ENCODE measurements at places on chromosomes 13 and 19. TPM values are rescaled to one million over a fixed set of nuclear protein-coding genes. Genes with fewer than 3 reads are reported as not detected.

GRCh38 chr13:26628706-26629105, 71.2 kb downstream of the WASF3 start:
- DNase-seq, result no peak

DNA sequence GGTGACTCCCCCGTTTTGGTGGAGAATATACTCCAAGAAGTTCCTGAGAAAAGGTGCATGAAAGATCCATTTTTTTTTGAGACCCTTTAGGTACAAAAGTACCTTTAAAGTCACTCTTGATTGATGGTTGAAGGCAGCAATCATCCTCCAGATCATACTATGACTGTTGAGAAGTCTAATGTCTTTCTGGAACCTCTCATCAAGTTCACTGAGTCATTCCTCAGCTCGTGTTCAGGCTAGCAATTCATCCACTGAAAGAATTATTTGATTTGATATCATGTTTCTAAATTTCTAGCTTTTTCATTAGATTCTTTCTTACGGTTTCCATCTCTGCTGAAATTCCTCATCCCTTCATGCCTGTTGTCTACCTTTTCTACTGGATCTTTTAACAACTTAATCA, 65.1 kb upstream of the GJB6 start:
- DNase-seq, result no peak

The ZSCAN4 gene
- polyA plus RNA-seq, result not detected

DNA sequence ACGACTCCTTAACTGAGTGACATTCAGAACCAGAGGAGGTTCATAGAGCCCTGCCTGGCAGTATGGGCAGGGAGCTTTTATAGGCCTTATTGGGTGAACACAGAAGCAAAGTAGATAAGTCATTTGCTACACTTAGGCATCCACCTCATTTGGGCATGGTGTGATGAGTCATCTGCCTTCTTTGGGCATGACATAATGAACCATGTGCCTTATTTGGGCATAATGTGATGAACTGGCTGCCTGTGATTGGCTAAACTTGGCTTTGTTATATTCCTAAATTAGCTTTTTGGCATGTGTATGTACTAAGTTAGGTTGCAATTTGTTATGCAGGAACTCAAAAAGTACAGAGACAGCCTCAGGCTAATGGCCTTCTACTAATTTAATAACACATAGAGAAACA, 2210.2 kb upstream of the PCDH20 start:
- DNase-seq, result no peak

The LRRC4B gene
- polyA plus RNA-seq, result 15.7 TPM

GRCh38 chr13:27000686-27001085, 170.9 kb downstream of the USP12 start:
- no peak for DNase-seq

The SOX1 gene
- polyA plus RNA-seq, result not detected

DNA sequence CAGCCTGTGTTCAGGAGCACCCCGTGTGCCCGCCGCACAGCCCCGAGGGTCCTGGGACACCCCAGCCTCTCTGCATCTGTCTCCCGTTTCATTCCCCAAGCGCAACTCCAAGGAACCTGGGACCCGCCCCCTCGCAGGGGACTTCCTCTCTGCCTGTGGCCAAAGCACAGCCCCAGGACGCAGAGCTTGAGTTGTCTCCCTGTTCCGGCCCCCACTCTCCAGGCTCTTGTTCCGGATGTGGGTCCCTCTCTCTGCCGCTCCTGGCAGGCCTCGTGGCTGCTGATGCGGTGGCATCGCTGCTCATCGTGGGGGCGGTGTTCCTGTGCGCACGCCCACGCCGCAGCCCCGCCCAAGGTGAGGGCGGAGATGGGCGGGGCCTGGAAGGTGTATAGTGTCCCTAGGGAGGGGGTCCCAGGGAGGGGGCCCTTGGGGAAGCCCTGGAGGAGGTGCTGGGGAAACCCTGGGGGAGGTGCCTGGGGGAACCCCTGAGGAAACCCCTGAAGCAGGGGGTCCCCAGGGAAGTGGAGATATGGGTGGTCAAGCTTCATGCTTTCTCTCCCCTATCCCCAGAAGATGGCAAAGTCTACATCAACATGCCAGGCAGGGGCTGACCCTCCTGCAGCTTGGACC, 1.3 kb downstream of the HCST start:
- no peak for DNase-seq

DNA sequence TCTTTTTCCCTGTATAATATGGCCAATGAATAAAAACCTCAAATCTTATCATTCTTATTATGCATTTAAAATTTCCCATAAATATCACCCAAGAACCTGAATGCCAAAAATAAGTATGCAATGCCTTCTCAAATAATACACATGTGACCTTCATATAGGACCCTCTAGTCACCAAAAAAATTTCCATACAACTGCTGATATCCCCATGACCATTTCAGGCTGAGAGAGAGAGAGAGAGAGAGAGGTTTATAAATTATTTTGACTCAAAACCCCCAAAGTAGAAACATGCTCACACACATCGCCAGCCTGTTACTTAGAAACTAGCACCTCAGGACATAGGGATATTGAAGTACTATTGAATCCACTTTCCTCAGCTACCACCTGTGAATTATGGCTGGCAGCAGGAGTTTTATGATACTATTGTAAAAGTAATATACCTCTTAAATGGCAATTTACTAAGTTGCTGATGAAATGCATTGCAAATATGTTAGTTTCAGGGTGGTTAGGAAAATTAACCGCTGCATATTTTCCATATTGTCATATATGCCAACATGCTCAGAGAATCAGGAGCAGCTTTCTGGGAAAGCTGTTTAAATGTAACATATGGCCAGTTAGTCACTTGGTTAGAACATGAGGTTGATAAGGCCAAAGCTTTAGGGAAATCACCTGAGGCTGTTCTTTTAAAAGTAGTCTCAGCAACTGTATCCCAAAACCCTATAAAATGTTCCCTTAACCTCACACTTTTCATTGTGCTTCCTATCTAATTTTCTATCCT, 230.8 kb downstream of the DCT start:
- no peak for DNase-seq

GRCh38 chr13:39273953-39274738, 235.9 kb downstream of the NHLRC3 start:
- DNase-seq, result no peak

Data from left renal pelvis (tissue), 4 donors.